ENCODE measurements at places on chromosomes 2 and 18.

DNA sequence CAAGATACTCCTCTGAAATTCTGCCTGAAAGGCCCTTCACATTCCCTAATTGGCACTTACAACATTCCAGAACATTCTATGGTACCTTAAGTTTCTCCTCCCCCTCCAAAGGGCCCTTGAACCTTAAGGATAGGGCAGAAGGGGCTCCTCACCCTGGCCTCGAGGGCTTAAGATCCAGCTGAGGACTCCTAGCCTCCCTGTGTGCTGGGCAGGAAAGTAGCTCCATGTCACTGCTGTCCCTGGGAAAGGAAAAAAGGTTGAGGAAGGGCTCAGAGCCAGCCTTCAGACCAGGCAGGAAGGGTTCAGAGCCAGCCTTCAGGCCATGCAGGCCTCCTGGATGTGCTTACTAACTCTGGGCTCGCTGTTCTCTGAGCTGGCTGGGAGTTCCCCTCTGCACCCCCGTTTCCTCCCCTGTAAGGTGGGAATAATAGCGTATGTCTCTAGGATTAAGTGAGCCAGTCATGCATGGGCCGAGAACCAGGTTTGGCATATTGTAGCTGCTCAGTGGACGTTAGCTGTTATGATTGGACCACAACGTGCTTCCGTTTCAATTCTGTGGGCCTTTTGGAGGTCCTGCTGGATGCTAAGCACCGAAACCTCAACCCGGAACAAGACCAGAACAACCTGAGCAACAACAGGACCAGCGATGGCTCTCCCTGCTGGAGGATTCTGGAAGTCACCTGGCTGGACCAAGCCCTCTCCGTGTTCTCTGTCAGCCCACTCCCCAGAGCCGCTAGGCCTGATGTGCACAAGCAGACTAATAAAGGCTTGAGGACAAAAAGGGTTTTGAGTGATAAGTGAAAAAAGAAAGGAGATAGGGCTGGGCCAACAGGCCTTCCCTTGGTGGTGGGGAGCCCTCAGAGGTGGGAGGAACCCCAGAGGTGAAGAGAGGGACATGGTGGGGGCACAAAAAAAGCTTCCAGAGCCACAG lies 1.0 kb upstream of the B3GNT7 start:
- DNase-seq: no peak

- no peak for DNase-seq
These were observed 132.7 kb downstream of the ALPK2 start for GRCh38 chr18:58496231-58496630.

- DNase-seq: no peak
These were observed 143.1 kb downstream of the SETBP1 start for GRCh38 chr18:44823782-44824181.

DNA sequence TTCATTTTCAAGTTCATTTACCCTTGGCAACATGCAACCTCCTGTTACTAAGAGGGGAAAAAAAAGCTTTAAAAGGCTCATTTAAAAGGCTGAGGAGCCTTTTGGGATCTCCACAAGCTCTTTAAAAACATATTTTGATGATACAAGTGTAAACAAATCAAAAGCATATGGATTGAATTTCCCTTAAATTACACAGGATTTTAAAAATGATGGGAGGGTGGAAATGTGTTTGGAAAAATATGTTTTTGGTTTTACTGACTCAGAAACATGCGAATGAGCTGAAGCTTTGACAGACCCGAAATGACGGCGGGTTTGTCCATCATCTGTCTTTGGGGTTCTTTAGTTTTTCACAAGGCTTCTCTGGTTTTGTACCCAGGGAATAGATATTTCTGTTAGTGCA lies 180.6 kb upstream of the CCDC68 start:
- no peak for DNase-seq

- no peak for DNase-seq
These were observed 16.4 kb upstream of the IL1R1 start for GRCh38 chr2:102126169-102126568.

DNA sequence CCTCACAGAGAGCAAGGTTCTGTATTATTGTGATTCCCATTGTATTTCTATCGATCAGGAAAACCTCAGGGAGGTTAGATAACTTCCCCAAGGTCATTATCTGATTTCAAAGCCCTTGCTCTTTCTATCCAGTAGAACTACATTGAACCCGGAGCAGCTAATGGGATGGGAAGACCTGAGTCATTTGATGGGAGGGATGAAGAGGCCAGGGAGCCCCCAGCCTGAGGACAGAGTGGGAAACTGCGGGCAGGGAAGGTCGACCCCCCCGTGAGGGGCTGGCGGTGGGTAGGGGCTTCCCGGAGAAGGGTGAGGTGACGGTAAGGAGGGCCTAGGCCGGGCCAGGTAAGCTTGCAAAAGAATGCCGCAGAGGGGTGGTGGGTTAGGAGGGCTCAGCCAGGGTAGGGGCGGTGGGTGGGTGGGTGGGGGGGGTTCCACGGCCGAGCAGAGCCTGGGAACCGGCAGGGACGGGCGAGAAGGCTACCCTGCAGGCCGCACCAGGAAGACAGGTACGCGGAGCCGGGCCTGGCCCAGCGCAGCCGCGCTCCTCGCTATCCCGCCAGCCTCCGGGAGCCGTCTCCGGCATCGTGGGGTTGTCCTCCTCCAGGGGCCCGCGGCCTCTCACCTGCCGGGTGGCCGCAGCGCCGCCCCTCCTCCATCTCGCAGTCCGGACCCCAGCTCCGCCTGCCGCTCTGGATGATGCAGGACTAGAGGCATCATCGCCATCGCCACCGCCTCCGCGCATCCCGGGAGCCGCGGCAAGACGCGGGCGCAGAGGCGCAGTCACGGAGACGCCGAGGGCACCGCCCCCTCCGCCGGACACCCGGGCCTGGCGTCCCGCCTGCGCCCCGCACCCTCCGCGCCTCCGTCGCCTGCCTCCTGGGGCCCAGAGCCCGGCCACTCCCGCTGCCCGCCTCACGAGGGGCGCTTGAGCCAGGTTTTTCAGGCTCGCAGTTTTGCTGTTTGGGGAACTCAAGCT lies at the start of gene GPR75:
GPR75 (minus strand) TSS at position 762 of the 976 bp plus-strand sequence. CDS start 5,211 bp downstream, outside the sequence.
- peak; percentile 59 for DNase-seq

DNA sequence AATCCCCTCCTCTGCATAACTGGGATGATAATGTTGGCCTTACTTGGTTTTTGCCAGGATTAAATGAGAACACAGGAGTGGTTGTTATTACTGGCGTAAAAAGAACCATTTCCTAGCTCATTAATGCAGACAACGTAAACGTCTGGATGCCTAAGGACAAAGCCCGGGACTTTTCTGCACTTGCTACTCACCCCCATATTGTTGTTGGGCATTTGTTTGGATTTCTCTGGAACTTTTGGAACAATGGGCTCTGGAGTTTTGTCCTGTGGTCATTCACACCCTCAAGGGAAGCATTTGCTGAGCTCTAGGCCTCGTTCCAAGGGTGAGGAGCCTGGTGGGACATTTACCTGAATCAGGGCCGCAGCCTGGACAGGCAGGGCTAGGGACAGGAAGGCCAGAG lies 76.0 kb downstream of the HS1BP3 start:
- no peak for DNase-seq

GRCh38 chr2:233593201-233593600 lies 24.2 kb upstream of the UGT1A8 start:
- no peak for DNase-seq

GRCh38 chr2:134372611-134373131 lies 118.8 kb downstream of the MGAT5 start:
- DNase-seq: peak; percentile 39
